ENCODE measurements at places on chromosomes 5 and 9. TPM values are rescaled to one million over a fixed set of nuclear protein-coding genes. Genes with fewer than 3 reads are reported as not detected.

Gene IFNA13
- total RNA-seq: not detected

Gene NTRK2
- 9.8 TPM for total RNA-seq

Gene MRPS2
- total RNA-seq: 16.8 TPM

Gene PRELID2
- total RNA-seq: 43.1 TPM

Gene SPATA9
- 0.20 TPM for total RNA-seq

Gene ESM1
- not detected for total RNA-seq

Gene LHX3
- total RNA-seq: not detected

Gene SMC5
- 18.6 TPM for total RNA-seq

Gene ADAMTS12
- 6.3 TPM for total RNA-seq

Gene SPINK5
- total RNA-seq: 0.25 TPM

Gene AQP3
- total RNA-seq: 4.4 TPM

Gene C9
- total RNA-seq: 0.20 TPM

Gene ZNF354C
- total RNA-seq: 7.1 TPM

Gene PROB1
- total RNA-seq: 0.52 TPM

Gene LCN1
- not detected for total RNA-seq

DNA sequence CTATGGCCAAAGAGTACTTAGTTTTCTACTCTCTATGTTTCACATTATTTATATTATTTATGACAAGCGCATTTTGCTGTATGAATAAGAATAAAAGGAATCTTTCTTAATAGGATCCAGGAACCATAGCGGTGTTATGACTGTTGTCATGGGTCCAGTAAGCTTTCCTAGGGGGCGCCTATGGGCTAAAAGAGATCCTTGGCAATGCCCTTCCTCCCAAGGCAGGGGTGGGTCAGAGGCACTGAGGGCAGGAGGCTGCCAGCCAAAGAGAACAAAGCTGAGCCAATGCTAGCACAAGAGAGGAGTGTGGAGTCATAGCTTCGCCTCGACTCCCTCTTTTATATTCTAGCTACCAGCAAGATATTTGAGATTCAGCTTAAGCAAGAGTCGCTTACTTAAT lies 98.4 kb upstream of the GNAQ start:
- DNase-seq: peak; percentile 30

DNA sequence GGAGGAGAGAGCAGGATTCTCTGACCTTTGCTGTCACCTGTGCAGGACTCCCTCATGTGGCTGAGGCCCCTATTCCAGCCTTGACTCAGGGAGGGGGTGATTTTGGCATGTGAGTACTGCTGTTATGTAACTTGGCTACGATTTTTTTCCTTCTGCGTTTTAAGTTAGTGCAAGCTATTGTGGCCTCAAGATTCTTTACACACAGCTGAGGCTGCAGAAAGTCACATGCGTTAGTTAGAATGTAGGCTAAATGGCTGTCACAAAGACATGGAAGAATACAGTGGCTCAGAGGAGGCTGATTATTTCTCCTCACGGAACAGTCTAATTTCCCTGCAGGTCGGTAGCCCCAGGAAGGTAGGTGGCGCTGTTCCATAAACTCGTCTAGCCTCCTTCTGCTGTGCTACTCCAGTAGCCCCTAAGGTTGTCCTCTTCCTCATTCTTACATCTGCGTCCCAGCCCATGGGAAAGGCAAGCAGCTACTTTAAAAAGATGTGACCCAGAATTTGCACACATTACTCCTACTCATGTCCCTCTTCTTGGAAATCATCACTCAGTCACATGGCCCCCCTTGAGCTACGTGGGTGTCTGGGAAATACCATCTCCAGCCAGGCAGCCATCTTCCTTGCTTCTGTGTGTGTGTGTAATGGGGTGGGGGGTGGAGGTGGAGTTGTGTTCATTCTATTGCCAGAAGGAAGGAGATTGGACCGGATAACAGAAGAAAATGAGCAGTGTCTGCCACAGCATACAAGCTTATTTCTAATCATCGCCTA lies 486.6 kb downstream of the CCDC171 start:
- no peak for DNase-seq

- peak; percentile 19 for DNase-seq
Measured at GRCh38 chr5:77437194-77437593, 54.9 kb downstream of the WDR41 start.

DNA sequence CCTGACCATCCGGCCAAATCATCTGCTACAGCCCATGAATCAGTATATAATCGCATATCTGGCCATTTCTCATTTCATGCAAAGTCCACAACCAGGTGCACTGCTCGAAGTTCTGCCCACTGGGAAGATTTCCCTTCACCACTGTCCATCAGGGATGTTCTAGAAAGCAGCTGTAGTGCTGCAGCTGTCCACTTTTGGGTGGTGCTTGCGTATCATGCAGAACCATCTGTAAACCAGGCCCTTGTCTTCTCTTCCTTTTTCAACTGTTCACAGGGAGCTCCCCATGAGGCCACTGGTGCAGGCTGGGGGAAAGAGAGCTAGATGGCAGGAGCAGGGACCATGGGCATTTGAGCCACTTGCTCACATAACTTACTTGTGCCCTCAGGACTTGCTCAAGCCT lies 7.4 kb upstream of the ADAMTS6 start:
- DNase-seq: no peak

- no peak for DNase-seq
Measured at GRCh38 chr5:151153300-151153699, 4.3 kb downstream of the ANXA6 start.

DNA sequence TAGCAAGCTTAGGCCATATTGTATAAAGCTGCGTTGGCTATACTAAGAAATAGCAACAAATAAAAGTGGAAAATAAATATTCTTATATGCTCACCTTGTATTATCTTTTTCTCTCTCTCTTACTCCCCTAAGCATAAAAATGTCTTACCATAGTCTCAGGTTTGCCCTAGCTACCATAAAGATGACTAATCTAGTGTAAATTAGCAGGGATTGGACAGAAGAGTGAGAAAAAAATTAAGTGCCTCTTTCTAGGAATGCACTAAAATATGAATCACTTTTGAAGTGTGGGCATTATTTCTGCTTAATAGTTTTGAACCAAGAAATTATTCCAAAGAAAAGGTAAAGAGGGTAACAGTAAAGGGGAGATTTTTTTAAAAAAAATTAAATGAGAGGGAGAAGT lies 201.3 kb downstream of the HINT1 start:
- no peak for DNase-seq

- no peak for DNase-seq
Measured at GRCh38 chr9:86573886-86574285, 219.7 kb upstream of the TUT7 start.

DNA sequence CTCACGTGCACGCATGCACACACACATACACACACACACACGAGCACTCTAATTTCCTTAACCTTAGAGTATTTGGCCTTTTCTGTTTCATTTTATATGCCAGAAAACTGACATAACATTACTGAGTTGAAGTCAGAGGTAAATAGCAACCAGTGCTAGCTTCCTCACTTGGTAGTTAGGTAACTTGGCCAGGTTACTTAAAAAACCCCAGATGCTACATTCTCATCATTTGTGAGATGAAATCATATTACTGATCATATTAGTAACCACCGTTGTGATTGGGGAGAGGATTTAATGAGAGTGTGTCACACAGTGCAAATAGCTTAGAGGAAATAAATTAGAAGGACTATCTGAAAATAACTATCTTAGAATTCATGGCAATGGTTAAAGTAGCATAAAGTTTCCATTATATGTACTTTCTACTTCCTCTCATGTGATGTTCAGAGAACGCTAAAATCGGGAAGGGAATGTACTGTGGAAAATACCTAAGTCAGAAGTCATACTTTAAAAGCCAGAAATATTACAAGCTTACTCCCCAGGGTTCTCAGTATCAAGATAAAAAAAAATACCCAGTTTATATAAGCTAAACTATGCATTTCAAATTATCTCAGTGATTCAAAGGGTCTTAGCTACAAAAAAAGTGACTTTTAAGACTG lies 120.5 kb downstream of the TUSC1 start:
- no peak for DNase-seq

GRCh38 chr9:128115187-128116103 lies 12.1 kb downstream of the PTGES2 start:
- DNase-seq: no peak

DNA sequence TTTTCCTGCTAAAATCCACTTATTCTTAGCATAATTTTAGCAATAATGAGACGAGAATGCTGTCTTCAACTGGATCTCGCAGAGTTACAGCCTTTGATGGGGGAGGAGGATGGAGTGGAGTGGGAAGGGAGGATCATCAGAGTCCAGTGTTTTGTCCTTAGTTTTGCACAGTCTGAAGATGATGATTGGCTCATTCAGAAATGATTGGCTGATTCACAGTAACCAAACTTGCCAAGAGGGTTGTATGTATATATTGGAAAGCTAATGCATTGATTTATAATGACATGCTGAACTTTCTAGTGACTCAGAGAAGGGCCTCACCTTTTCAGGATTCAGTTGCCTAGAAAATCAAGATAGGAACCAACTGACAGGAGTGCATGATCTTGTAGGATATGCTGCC lies 448.0 kb downstream of the CCDC171 start:
- DNase-seq: no peak
